ENCODE measurements at places on chromosomes 5 and 9. TPM values are rescaled to one million over a fixed set of nuclear protein-coding genes. Genes with fewer than 3 reads are reported as not detected.

- DNase-seq: no peak
- H3K4me3 ChIP-seq: no peak overlapping the region
- H3K36me3 ChIP-seq: no peaks in the 10 kb centered on the region
- peaks cover 17% of the 10 kb centered on the region for H3K4me1 ChIP-seq
These were observed 84.8 kb upstream of the ITGA1 start for GRCh38 chr5:52702877-52703276.

DNA sequence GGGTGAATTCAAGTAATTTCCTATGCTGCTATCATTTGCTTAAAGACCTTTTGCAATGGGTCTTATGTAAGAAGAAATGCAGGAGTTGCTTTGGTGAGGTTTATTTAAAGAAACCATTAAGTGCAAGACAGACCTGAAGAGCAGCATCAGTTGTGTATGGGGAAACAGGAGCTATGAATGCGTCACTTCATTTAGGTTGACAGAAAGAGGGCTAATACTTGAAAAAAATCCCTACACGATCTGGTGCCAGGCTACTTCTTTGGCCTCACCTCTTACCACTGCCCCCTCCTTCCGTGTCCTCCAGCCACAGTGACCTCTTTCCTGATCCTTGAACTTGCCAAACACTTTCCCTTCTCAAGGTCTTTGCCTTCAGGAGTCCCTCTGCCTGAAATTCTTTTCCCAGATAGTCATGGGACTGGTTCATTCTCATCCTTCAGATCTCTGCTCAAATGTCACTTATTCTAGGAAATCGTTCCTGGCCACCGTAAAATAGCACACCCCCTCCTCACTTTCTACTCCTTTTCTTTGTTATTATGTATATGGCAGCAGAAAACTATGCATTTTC lies 1.4 kb upstream of the JAK2 start:
- no peak for DNase-seq
- H3K27me3 ChIP-seq: no peaks in the 10 kb centered on the region
- H3K27ac ChIP-seq: peak overlapping the region; percentile 97
- H3K36me3 ChIP-seq: peaks cover 26% of the 10 kb centered on the region

DNA sequence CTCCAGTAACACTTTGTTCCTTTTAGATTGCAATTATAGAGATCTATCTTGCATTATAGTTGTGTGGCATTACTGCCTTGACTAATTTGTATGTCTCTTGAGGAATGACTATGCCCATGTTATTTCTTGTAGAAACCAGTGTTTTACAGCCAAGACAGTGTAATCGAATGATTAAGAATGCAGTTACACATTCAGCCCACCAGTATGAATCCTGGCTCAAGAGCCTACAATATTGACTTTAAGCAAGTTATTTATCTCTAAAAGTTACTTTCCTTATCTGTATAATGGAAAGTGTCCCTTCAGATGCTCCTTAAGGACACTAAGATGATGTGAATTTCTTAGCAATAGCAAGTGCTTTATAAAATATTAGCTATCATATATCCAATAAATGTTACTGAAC lies 9.7 kb upstream of the SNX24 start:
- DNase-seq: no peak
- peaks cover 3% of the 10 kb centered on the region for H3K27me3 ChIP-seq
- H3K4me3 ChIP-seq: no peak overlapping the region
- no peak overlapping the region for H3K27ac ChIP-seq

DNA sequence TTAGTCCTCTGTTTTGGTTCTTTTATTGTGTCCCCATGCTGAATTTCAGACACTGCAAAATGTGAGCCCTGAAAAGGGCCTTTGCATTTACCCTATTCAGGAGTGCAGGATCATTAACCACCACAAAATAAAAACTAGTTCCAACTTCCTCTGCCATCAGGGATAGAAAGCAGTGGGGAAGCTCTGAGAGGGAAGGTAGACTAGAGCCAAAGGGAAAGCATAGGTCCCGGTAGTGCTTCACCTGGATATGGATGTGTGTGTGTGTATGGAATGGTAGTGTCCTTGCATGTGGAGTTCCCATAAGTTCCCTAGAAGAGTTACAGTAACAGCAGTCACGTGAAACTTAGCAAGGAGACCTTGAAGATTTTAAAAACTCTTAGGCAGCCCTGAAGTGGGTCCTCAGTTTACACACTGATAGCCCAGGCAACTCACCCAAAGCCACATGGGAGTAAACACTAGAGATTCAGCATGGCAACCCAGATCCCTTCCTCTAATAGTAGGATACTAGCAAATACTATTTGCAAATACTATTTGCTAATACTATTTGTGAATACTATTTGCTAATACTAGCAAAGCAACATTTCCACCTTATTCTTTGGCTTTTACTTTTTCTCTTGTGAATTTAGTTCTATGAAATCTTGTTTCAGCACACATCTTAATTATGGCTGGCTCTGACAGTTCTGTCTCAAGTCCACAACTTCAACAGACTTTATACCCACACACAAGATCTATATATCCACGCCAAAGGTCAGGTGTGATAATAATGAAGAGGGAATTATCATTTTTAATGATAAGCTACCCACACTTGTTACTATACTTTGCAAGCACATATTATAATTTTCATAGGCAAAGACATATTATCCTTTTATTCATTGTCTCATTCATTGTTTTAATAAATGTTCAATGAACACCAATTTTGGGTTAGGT lies 70.4 kb upstream of the IFNE start:
- no peak overlapping the region for H3K27ac ChIP-seq
- DNase-seq: no peak
- no peaks in the 10 kb centered on the region for H3K27me3 ChIP-seq
- H3K4me3 ChIP-seq: no peak overlapping the region

- no peak overlapping the region for H3K27ac ChIP-seq
- H3K4me1 ChIP-seq: no peaks in the 10 kb centered on the region
- H3K27me3 ChIP-seq: peaks cover 6% of the 10 kb centered on the region
These were observed 84.7 kb upstream of the SLCO6A1 start for GRCh38 chr5:102583276-102584124.

DNA sequence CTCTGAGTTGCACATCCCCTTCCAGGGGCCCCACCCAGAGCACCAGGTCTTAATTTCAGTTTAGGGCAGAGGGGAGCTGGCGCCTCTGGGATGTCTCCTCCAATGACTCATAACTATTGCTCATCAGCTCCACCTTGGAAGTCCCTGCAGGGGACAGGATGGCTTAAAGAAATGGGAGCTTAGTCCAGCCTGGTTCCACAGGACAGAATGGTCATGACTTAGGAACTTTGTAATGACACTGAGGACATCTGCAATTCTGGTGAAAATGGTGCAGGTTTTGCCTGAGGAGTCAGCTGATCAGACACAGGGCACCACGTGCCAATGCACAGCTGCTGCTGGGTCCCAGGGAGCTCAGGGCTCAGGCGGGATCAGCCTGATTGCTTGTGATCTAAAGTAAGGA lies 16.4 kb upstream of the PPP1R26 start:
- no peaks in the 10 kb centered on the region for H3K4me1 ChIP-seq
- H3K4me3 ChIP-seq: no peak overlapping the region
- no peak overlapping the region for H3K27ac ChIP-seq
- no peaks in the 10 kb centered on the region for H3K36me3 ChIP-seq
- H3K27me3 ChIP-seq: peaks cover 35% of the 10 kb centered on the region

- no peak overlapping the region for H3K4me3 ChIP-seq
- H3K36me3 ChIP-seq: no peaks in the 10 kb centered on the region
- H3K27me3 ChIP-seq: peaks cover 6% of the 10 kb centered on the region
These were observed 189.7 kb downstream of the PSAT1 start for GRCh38 chr9:78486661-78487060.

GRCh38 chr5:352639-353611 lies 31.4 kb downstream of the AHRR start:
- peaks cover 7% of the 10 kb centered on the region for H3K27me3 ChIP-seq
- no peaks in the 10 kb centered on the region for H3K4me1 ChIP-seq
- no peak for DNase-seq

DNA sequence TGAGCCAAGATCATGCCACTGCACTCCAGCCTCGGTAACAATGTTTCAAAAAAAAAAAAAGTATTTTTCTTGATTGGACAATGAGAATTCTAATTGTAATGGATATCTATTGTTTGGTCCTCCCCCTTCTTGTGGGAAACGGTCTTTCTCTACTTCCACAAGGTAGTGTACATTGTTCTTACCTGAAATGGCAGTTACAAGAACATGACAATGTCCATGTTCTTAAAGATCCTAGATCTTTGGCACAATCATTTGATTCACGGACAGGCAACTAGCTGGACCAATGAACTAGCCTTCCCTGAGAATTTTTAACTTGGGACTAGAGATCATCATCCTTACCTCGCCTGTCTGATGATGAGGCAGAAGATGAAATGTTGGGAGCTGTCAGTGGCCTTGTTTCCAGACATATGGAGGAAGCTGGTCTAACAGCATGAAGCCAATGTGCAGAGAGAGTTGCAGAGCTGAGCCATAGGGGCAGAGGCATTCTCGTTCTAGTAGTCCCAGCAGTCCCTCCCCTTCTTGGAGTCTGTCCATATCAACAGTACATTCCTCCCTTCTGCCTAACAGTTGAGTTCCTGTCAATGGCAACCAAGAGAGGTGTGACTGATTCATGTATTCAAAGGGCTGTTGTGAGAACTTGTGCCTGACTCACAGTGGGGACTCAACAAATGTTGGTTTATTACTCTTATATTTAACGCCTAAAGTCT lies 2.1 kb upstream of the MARCHF6 start:
- peaks cover 23% of the 10 kb centered on the region for H3K4me1 ChIP-seq
- H3K4me3 ChIP-seq: peak overlapping the region; percentile 28
- H3K36me3 ChIP-seq: peaks cover 2% of the 10 kb centered on the region
- H3K27me3 ChIP-seq: no peaks in the 10 kb centered on the region
- peak; percentile 29 for DNase-seq

GRCh38 chr5:170896779-170897178 lies 35.0 kb downstream of the RANBP17 start:
- peak; percentile 4 for DNase-seq
- H3K4me1 ChIP-seq: no peaks in the 10 kb centered on the region
- no peak overlapping the region for H3K4me3 ChIP-seq
- no peaks in the 10 kb centered on the region for H3K27me3 ChIP-seq

GRCh38 chr5:1004461-1005248 lies 3.9 kb upstream of the NKD2 start:
- no peak overlapping the region for H3K27ac ChIP-seq
- peak; percentile 70 for DNase-seq
- peaks cover 31% of the 10 kb centered on the region for H3K27me3 ChIP-seq
- H3K4me1 ChIP-seq: peaks cover 22% of the 10 kb centered on the region

The ERBIN gene
- total RNA-seq: 42.2 TPM

The HTR4 gene
- total RNA-seq: not detected

The ANKRD20A1 gene
- total RNA-seq: 0.62 TPM

The UBAP1 gene
- total RNA-seq: 31.7 TPM

The UBE2QL1 gene
- not detected for total RNA-seq

The TAF1L gene
- 0.02 TPM for total RNA-seq

The CD14 gene
- 0.14 TPM for total RNA-seq
